ENCODE measurements at places on chromosomes 1 and 21. TPM values are rescaled to one million over a fixed set of nuclear protein-coding genes. Genes with fewer than 3 reads are reported as not detected.

- no peak for DNase-seq
These were observed 46.9 kb downstream of the SLX9 start for GRCh38 chr21:44986471-44987291.

PTPN22 gene
- 49.3 TPM for total RNA-seq

GRCh38 chr1:101846820-101847219, 149.9 kb downstream of the OLFM3 start:
- no peak for DNase-seq

- DNase-seq: no peak
These were observed 12.9 kb downstream of the PTPN14 start for GRCh38 chr1:214538496-214538895.

ZSWIM5 gene
- total RNA-seq: 0.63 TPM

FBXO44 gene
- 13.2 TPM for total RNA-seq

SYPL2 gene
- total RNA-seq: not detected

DNA sequence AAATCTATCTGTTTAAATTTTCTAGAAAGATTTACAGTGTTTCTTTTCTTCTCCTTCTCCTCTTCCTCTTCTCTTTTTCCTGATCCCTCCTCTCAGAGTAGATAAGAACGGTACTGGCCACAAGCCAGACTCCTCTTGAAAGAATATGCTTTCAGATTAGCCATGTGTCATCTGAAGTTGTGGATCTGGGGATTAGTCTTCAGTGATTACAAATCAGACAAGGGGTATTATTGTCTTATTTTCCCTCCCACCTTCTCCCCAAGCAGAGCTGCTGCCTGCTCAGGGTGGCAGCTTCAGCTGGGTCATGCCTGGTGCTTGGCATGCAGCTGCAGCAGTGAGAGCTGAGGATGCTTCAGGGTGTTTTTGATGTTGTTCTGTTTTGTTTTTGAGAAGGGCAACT, 42.7 kb downstream of the SGIP1 start:
- no peak for DNase-seq
